Large intestine (tissue), 12 donors: ENCODE measurements at places on chromosomes 2 and 18. TPM values are rescaled to one million over a fixed set of nuclear protein-coding genes. Genes with fewer than 3 reads are reported as not detected.
A peak's percentile ranks its signal among the peaks of the same experiment; 100 is the strongest.

DNA sequence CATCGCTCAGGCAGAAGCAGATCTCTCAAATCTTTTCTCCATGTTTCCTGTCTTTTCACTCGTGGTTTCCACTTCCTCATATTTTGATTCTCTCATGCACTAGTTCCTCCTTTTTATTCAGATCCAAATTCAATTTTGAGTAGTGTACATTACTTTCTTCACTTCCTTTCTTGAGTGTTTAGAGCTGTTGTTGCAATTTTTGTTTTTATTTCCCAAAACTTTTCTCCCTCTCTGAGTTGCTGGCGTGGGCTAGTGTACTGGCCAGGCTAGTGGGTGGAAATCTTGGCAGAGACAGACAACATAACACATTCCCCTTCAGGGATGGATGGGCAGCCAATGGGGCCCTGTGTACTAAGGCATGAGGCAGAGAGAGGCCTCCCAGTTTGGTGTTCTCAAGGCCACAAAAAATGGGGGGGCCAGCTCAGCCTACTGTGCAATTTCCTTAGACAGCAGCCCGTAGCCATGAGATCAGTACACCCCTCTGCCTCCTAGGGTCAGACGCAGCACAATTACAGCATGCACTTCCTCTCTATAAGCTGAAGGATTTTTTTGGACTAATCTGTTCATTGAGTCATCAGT, 145.1 kb upstream of the PID1 start:
- no peak for DNase-seq
- no peak overlapping the region for H3K27ac ChIP-seq
- no peaks in the 10 kb centered on the region for H3K36me3 ChIP-seq
- H3K27me3 ChIP-seq, result no peaks in the 10 kb centered on the region
- H3K4me3 ChIP-seq, result no peak overlapping the region
- no peaks in the 10 kb centered on the region for H3K4me1 ChIP-seq

DNA sequence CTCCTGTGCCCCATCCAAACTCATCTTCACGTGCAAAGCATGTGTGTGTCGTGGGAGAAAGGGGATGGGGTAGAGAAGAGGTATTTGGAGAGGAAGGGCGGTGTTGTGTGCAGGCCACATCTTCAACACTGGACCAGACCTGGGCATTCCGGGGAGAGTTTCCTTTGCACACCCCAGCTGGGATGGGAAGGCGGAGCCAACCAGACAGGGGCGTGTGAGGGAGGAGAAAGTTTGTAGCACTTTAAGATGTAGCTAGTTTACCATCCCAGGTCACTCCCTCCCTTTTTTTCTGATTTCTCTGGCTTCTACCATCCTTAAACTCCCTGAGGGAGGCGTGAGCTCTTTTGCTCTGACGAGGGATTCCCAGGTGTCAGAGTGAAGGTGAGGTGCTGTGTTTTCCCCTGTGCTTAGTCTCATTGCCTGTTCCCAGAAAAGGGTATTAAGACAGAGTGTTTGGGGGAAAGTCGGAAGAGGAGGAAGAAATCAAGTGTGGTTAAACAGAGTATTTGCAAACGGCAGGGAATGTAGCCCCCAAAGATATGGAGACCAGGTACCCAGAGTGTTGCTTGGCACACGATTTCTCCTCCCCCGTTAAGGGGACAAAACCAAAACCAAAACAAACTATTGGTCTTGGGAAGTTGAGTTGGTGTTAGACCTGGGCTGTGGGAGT, 1.6 kb downstream of the SETBP1 start:
- no peak for DNase-seq
- no peaks in the 10 kb centered on the region for H3K36me3 ChIP-seq
- peaks cover 2% of the 10 kb centered on the region for H3K4me1 ChIP-seq
- no peaks in the 10 kb centered on the region for H3K27me3 ChIP-seq
- peak overlapping the region; percentile 30 for H3K27ac ChIP-seq

- no peak for DNase-seq
- H3K36me3 ChIP-seq, result no peaks in the 10 kb centered on the region
- H3K4me1 ChIP-seq, result no peaks in the 10 kb centered on the region
- H3K27me3 ChIP-seq, result no peaks in the 10 kb centered on the region
- no peak overlapping the region for H3K4me3 ChIP-seq
Observed at GRCh38 chr2:69701100-69701945, 40.6 kb upstream of the ANXA4 start.

DNA sequence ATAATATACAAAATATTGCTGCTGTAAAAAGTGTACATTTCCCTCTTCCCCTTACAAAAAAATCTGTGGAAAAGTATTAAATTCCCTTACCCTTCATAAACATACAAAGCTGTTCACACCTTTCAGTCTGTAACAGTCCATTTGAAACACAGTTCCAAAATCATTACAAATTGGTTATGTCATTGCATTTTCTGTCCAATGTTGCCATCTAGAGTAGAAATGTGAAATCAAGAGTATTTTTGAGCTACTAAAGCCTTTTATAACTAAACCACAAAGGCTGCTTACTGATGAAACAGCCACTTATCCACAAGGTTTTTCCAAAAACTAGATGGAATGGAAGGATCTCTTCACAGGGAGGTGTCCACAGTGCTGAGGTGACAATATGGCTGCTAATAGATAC, 72.5 kb downstream of the SS18 start:
- H3K4me3 ChIP-seq, result no peak overlapping the region
- DNase-seq, result no peak
- H3K36me3 ChIP-seq, result peaks cover 34% of the 10 kb centered on the region
- no peaks in the 10 kb centered on the region for H3K4me1 ChIP-seq
- H3K27ac ChIP-seq, result no peak overlapping the region
- H3K27me3 ChIP-seq, result no peaks in the 10 kb centered on the region

MROH2A gene
- polyA plus RNA-seq, result 0.16 TPM

AQP12B gene
- polyA plus RNA-seq, result 10.6 TPM

HRH4 gene
- 0.19 TPM for polyA plus RNA-seq
